ENCODE measurements at places on chromosomes 1 and 21. TPM values are rescaled to one million over a fixed set of nuclear protein-coding genes. Genes with fewer than 3 reads are reported as not detected.
A peak's percentile ranks its signal among the peaks of the same experiment; 100 is the strongest.

DNA sequence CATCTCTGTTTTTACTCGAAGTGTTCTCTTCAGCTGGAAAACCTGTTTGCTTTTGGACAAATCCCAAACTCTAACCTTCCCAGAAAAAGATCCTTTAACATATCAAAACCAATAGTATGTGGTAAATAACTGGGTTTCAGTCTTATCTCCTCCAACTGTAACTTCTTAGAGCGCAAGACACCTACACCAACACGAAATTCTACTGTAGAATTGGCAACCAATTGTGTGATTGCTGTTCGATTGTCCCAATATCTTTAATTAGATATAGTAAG, 5.8 kb upstream of the MPZL1 start:
- peaks cover 34% of the 10 kb centered on the region for H3K4me1 ChIP-seq
- H3K36me3 ChIP-seq: no peaks in the 10 kb centered on the region
- no peaks in the 10 kb centered on the region for H3K27me3 ChIP-seq
- peak overlapping the region; percentile 57 for H3K4me3 ChIP-seq
- H3K27ac ChIP-seq: peak overlapping the region; percentile 39
- DNase-seq: no peak

DNA sequence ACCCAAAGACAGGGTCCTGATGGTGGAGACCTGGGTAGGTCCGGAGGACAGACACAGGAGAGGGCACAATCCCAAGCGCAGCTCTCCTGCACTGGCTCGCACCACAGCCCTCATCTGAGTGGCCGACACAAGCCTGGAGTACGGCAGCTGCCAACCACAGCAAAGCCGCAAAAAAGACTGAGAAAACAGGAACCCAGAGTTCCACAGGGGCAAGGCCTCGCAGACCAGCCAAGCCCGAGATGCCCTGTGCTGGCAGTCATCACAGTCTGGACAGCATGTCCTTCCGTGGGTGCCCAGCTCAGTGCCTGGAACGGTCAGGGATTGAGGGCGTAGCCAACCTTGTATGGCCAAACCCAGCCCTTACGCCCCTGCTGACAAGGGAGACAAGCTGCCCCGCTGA, 11.4 kb downstream of the ZBTB48 start:
- no peak overlapping the region for H3K4me3 ChIP-seq
- no peaks in the 10 kb centered on the region for H3K27me3 ChIP-seq
- peaks cover 26% of the 10 kb centered on the region for H3K4me1 ChIP-seq

DNA sequence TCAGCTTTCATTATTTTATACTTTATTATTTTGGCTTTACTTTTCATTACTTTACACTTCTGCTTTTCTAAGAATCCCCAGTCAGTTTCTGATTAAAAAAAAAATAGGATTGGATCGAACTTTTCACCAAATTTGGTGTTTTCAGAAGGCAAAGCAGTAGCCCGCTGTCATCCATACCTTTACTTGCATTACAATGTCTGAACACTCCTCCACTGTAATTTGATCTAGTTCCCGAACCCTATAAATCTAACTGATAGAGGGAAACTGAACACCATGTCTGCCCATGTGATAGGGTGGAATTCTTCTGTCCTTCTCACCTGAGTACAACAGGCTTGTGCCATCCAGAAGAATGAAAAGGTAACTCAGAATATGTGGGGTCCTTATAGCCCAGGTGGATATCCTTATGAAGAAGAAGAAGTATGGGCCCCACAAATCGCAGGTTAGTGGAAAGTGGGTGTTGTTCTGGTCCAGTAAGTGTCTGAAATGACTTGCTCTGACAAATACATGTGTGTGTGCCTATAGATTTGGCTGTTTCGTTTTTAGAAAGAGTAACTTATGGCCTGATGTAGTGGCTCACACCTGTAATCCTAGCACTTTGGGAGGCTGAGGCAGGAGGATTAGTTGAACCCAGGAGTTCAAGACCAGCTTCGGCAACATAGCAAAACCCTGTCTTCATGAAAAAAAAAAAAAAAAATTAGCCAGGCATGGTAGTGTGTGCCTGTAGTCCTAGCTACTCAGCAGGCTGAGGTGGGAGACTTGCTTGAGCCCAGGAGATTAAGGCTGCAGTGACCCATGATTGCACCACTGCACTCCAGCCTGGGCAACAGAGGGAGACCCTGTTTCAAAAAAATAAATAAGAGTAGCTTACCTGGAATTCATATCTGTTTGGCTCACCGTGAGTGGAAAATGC, 26.6 kb upstream of the CDC14A start:
- no peak overlapping the region for H3K27ac ChIP-seq
- no peaks in the 10 kb centered on the region for H3K36me3 ChIP-seq
- H3K27me3 ChIP-seq: no peaks in the 10 kb centered on the region
- DNase-seq: no peak

- H3K36me3 ChIP-seq: no peaks in the 10 kb centered on the region
- H3K27ac ChIP-seq: no peak overlapping the region
- no peak for DNase-seq
- H3K4me1 ChIP-seq: peaks cover 7% of the 10 kb centered on the region
- peak overlapping the region; percentile 41 for H3K4me3 ChIP-seq
- no peaks in the 10 kb centered on the region for H3K27me3 ChIP-seq
These were observed 672 bp upstream of the PHLDA3 start for GRCh38 chr1:201469645-201470074.

GRCh38 chr1:13813398-13814012, 113.5 kb downstream of the PRDM2 start:
- H3K27ac ChIP-seq: no peak overlapping the region
- H3K27me3 ChIP-seq: no peaks in the 10 kb centered on the region

GRCh38 chr1:165476776-165477175, 31.9 kb upstream of the RXRG start:
- no peak for DNase-seq
- H3K27ac ChIP-seq: no peak overlapping the region
- no peaks in the 10 kb centered on the region for H3K27me3 ChIP-seq
- H3K4me3 ChIP-seq: no peak overlapping the region
- no peaks in the 10 kb centered on the region for H3K36me3 ChIP-seq
- no peaks in the 10 kb centered on the region for H3K4me1 ChIP-seq

GRCh38 chr21:44253832-44254710, 7.6 kb downstream of the DNMT3L start:
- H3K27ac ChIP-seq: no peak overlapping the region
- no peaks in the 10 kb centered on the region for H3K4me1 ChIP-seq
- H3K27me3 ChIP-seq: no peaks in the 10 kb centered on the region
- DNase-seq: no peak
- no peaks in the 10 kb centered on the region for H3K36me3 ChIP-seq

- H3K27ac ChIP-seq: no peak overlapping the region
- H3K4me1 ChIP-seq: no peaks in the 10 kb centered on the region
- no peaks in the 10 kb centered on the region for H3K36me3 ChIP-seq
- no peak for DNase-seq
These were observed 141.1 kb downstream of the TLR5 start for GRCh38 chr1:223001653-223002634.

GRCh38 chr1:58786184-58786926, 2.5 kb upstream of the JUN start:
- H3K4me1 ChIP-seq: peaks cover 25% of the 10 kb centered on the region
- H3K27me3 ChIP-seq: no peaks in the 10 kb centered on the region
- H3K36me3 ChIP-seq: no peaks in the 10 kb centered on the region
- no peak overlapping the region for H3K4me3 ChIP-seq
- peak overlapping the region; percentile 99 for H3K27ac ChIP-seq

GRCh38 chr1:173789841-173790240, 34.6 kb upstream of the DARS2 start:
- H3K4me3 ChIP-seq: no peak overlapping the region
- no peak for DNase-seq
- H3K36me3 ChIP-seq: peaks cover 7% of the 10 kb centered on the region
- no peak overlapping the region for H3K27ac ChIP-seq
- H3K4me1 ChIP-seq: no peaks in the 10 kb centered on the region

- no peak overlapping the region for H3K4me3 ChIP-seq
- peaks cover 16% of the 10 kb centered on the region for H3K36me3 ChIP-seq
- no peak overlapping the region for H3K27ac ChIP-seq
- no peaks in the 10 kb centered on the region for H3K27me3 ChIP-seq
- peaks cover 3% of the 10 kb centered on the region for H3K4me1 ChIP-seq
- DNase-seq: no peak
These were observed 33.4 kb downstream of the QSOX1 start for GRCh38 chr1:180188091-180188506.

Gene INAVA
- 0.28 TPM for total RNA-seq

Gene HSD3B2
- not detected for total RNA-seq

Gene EDN2
- total RNA-seq: not detected

Gene MPZ
- 11.9 TPM for total RNA-seq

Gene AKNAD1
- total RNA-seq: not detected

Gene RIMKLA
- total RNA-seq: 0.03 TPM
